ENCODE measurements at places on chromosomes 3 and 15.

DNA sequence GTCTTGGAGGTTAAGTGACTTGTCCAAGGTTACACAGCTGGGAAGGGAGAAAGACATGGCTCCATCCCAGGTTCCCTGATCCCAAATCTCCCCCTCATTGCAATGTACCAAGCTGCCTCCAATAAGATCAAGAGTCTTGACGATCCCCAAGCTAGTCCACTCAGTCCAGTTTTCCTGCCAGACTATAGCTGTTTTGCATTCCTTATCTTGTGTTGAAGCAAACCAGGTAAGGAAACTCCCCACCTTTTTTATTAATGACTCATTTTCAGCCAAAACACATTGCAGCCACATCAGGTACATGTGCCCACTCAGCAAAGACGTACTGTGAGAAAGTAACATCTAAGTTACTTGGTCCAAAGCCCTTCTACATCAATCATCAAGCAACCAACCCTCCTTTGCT is 41.9 kb downstream of the LIPC start:
- no peak for DNase-seq

GRCh38 chr15:77457905-77458265 is 37.2 kb downstream of the HMG20A start:
- DNase-seq = no peak

- no peak for DNase-seq
These were observed 269.0 kb downstream of the ABHD5 start for GRCh38 chr3:43959498-43960447.

GRCh38 chr15:47975427-47975826 is 145.4 kb upstream of the SLC24A5 start:
- no peak for DNase-seq

- no peak for DNase-seq
These were observed 253.3 kb downstream of the TBC1D5 start for GRCh38 chr3:17489139-17489538.

DNA sequence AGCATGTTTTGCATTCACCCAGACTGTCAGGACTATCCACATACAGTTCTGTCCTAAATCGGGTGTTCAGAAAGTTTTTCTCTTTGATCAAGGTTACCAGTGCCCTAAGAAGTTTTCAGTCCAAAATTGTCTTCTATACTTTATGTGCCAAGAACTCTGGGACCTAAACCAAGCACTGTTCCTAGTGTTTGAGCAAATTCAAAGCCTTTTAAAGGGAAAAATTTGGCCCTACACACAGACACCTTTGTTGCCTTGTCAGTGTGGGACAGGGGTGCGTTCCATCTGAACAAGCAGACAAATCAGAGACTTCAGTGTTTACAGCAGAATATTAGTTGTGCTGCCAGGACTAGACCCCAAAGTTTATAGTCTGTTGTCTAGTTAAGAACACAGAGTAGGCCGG is 50.6 kb downstream of the DGKG start:
- DNase-seq = no peak

DNA sequence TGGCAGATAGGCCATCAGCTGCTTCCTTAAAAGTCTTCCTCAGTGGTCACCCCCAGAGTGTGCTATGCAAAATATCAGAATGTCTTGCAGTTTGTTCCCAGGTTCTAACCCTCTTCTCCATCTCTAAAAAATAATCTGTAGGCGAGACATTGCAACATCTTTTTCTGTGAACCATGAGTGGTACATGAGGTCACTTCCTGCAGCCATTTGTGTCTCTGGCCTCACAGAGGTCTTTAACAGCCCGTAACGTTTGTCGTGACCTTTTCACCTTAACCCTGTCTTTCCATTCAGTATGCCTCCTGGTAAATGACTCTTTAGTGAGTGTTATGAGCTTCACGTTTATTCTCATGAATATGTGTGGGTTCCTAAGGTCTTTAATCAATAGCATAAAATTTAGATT is 145.4 kb downstream of the KLHL25 start:
- DNase-seq = no peak

DNA sequence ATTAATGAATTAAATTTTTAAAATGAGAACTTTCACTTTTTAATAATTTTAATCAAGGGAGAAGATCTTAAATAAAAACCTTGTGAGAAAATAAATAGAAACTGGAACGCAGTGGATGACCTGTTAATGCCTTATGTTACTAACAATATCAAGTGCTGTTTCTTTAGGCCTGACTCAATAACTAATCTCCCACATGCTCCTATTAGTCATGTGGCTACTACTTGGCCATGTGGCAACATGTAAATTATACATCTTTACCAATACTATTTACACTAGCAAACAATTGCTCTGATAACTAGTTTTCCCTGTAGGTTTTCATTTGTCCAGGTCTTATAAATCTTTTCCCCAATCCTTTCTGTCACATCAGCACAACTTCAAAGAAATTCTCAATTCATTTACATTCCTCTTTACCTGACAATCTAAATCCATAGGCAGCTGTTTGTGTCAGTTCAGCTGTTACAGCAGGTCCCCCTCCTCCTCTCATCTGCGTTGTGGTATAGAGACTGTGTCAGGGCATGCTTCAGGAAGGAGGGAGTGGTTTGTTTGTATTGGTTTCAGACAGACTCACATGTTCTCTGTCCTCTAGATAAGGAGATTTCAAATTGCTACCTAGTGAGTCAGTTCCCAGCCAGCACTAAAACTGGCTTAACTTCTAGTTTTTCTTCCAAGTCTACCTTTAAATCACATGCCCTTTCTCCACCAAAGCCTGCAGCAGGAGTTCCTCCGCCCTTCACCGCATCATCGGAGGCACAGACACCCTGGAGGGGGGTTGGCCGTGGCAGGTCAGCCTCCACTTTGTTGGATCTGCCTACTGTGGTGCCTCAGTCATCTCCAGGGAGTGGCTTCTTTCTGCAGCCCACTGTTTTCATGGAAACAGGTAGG is 11.3 kb upstream of the C3orf52 start:
- DNase-seq = peak; percentile 22

GRCh38 chr3:33482111-33482521 is 41.9 kb upstream of the UBP1 start:
- DNase-seq = no peak

- DNase-seq = no peak
These were observed 3.3 kb downstream of the RAB8B start for GRCh38 chr15:63192619-63193206.

DNA sequence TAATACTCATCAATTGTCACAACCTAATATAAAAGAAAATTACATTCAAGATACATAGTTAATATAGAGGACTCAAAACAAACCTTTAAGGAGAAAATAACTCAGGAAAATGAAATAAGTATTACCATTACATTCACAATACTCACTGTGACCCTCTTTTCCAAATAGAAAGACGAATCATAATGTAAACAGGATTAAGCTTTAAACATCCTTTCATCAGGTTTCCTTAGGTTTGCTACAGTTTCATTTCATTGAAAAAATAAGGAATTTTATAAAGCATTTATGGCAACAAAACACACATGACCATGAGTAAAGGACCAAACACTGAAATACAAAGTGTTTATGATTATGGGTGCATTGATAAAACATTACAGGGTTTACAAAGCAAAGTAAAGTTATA is 162.7 kb downstream of the ALCAM start:
- DNase-seq = no peak

- DNase-seq = no peak
These were observed 23.6 kb upstream of the BCL2A1 start for GRCh38 chr15:79994615-79995014.

DNA sequence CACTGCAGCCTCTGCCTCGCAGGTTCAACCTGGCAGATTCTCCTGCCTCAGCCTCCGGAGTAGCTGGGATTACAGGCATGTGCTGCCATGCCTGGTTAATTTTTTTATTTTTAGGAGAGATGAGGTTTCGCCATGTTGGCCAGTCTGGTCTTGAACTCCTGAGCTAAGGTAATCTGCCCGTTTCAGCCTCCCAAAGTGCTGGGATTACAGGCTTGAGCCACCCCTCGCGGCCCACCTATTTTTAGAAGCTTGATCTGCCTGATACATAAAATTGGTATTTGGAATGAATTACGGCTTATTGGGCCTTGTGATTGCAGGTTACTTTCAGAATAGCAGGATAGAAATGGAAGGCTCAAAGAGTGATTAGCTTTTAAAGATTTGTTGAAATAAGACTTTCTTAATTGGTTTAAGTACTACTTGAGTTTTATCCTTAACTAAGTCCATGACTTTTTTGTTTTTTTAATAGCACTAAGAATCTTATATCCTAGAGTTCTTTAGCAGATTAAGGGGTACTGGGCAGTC is 25.0 kb downstream of the GMPS start:
- no peak for DNase-seq

DNA sequence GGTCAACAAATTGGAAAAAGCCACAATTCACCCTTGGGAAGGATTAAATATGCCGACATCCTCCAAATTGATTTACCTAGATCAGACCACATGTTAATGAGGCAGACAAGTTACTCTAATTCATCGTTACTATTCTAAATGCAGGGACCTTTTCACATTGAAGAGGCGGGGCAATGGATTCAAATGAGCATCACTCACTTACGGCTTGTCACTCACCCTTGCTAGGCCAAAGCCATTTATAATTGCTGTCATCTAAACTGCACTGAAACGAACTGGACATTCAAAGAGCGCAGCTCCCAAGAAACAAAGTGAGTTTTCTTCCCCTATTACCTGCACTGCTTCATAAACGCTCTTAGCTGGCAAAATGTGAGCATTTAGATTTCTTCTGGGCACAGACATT is 313.9 kb downstream of the WDR72 start:
- no peak for DNase-seq

DNA sequence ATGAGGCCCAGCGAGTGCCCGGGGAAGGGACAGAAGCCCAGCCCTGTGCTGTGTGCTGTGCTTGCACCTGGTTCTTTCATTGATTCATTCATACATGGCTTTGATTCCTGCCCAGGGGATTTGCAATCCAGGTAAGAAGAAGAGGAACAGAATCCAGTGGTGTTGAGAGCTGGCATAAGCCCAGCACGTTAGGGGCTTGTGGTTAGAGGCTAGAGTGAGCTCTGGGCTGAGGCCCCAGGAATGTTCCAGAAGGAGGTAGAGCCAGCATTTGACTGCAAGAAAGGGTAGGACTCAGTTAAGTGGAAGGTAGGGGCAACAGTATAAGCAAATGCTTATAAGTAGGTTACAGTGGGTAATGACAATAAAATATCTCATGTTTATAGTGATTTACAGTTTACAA is 2.3 kb downstream of the VWA5B2 start:
- no peak for DNase-seq

DNA sequence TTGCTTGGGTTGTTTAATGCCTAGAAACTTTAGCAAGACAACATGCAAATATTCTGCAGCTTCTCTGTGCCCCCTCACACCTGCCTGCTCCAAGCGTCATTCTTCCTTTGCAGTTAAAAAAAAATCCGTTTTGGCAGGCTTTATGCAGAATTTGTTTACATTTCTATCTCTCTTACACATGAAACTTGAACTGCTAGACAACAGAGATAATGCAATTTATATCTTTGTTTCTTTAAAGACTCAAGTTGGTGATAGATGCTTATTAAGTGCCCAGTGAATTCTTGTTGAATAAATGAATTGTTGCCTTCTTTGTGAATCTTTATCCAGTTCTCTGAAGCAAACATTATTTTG is 53.2 kb downstream of the CHST2 start:
- DNase-seq = no peak

GRCh38 chr3:156670652-156671051 is 3.7 kb upstream of the TIPARP start:
- DNase-seq = no peak

GRCh38 chr3:129663045-129663446 is 56.6 kb upstream of the PLXND1 start:
- no peak for DNase-seq

DNA sequence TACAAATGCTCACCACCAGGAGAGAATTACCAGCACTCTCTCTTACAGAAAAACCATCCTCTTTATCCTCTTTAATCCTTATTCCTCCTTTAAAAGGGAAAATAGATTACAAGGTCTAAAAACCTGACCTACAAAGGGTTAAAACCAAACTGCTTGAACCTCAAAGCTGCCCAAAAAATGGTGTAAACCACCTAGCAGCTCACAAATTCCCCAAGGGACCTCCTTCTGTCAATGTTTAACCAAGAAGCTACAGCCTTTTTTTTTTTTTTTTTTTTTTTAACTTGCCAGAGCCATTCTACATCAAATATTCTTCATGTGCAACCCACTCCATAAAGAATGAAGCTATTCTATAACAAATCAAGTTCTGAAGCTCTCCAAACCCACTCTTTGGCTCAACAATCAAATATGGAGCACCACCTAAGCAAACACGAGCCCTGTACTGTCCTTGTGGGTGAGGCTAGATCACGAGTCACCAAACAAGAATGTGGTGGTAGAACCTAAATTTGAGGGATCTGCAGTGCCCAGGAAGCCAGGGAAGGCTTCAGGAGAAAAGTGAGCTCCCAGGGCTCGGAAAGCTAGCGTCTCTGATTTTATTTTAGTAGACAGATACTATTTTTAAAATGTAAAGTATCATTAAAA is 20.1 kb downstream of the OSBPL10 start:
- DNase-seq = no peak

DNA sequence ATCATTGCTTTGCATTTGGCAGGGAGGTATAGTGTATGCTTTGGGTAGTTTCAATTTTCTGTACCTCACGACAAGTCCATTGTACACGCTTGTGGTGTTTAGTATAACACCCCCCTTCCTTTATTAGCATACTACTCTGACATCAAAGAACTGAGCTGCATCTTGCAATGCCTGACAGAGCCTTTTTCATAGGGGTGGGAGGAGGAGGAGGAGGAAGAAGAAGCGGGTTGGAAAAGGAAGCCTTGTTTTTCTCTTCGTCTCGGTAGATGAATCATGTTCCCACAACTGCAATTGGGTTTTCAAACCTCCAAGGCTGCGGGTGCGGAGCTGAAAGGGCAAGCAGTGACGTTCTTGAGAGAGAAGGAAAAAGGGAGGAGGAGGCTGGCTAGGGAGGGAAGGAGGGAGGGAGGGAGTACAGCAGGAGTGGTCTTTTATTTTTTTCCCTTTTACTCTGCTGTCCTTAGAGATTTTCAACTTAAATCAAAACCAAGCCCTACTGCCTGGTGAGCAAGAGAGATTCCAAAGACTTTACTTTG is 175.7 kb downstream of the KLHL25 start:
- DNase-seq = no peak

DNA sequence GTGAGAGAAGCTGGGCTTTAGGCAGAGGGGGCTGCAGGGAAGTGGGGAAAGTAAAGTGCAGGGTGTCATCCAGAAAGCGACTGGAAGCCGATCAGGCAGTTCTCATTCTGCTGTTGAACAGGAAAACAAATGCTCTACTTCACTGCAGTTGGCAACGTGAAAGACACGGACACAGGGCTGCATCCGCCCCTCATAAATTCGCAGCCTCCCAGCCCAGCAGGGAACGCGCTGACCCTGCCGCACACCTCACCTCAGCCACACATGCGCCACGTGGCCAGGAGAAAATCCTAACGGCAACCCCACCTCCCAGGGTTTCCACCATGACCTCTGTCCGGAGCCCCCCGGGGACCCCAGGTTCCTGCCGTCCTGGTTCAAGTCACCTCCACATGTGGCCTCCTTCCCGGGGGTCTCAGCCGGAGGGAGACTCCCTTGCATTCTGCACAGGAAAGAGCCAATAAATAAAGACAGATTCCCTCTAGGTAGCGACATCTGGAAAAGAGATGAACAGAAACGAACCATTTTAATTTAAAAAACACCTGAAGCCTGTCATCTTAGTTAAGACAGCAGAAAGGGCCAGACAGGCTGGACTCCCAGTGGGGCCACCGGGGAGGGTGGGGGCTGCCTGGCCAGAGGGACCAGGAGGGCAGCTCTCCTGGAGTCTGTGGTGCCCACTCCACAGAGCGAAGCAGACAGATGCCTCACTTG is 118.7 kb downstream of the TMEM266 start:
- DNase-seq = no peak
